ENCODE measurements at places on chromosomes 7 and 10.

DNA sequence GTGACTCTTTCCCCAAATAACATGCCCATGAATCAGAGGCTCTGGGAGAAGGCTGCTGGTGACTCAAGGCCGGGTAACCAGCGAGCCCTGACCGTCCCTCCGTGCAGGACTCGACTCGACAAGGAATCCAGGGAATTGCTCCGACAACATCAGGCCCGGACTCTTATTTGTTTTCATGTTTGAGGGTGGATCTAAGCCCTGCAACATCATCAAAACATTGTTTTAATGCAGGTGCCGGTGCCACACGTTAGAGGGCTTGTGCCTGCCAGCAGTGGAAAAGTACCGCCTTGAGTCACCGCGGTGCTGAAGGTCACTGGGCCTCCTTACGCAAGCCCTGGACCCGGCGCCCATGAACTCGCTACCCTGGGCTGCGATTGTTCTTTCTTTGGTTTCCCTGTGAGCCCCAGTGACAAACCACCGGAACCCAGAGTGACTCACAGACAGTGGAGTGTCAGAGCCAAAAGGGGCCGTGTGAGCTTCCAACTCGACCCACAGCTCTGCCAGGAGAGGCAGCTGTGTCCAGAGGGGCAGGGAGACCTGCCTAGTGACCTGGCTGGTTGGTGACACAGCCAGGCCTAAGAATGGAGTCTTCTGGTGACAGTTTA, 139.4 kb upstream of the SHH start:
- DNase-seq = no peak

DNA sequence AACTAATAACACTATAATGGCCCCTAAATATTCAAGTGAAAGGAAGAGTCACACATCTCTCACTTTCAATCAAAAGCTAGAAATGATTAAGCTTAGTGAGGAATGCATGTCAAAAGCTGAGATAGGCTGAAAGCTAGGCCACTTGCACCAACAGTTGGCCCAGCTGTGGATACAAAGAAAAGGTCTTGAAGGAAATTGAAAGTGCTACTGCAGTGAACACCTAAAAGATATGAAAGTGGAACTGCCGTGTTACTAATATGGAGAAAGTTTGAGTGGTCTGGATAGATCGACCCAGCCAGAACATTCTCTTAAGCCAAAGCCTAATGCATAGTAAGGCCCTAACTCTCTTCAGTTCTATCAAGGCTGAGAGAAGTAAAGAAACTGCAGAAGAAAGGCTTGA, 12.1 kb upstream of the SNX13 start:
- DNase-seq = no peak

DNA sequence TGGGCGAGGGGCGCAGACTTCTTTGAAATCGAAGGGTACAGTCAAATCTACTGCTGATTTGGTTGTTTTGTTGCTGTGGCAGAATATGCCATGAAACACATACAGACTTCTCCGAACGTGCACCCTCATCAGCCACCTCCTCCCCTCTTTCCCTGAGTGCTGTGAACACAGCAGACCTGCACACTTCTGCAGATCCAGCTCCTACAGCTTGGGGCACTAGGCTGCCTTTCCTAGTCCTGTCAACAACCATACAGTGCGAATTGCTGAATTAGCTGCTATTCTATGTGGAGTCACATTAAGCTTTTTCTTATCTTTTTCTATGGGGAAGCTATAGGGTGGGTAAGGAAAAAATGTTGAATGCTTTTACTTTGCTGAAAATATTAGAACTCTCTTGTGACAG, 57.5 kb downstream of the COL17A1 start:
- DNase-seq = no peak

DNA sequence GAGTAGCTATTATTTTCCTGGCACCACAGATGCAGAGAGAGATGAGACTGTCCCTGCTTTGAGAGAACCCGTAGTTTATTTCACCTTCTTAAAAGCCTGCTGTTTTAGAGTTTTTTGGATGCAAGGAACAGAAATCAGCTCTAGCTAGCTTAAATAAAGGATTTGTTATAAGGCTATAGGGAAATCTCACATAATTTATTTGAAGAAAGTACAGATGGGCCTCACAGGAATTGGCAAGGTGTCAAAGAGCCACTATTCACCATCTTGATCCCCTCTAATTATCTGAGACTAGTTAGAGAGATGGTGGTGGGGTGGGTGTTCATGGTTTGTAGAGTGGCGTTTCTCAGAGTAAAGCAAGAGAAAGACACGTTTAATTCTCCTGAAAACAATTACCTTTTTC, 7.3 kb downstream of the KMT2E start:
- no peak for DNase-seq
